Thymus (tissue), 14 donors: ENCODE measurements at places on chromosomes 6 and 20.

GRCh38 chr6:110319843-110320242 lies 38.3 kb downstream of the METTL24 start:
- DNase-seq = no peak

GRCh38 chr6:35164277-35164676 lies 23.1 kb upstream of the TCP11 start:
- DNase-seq = no peak

DNA sequence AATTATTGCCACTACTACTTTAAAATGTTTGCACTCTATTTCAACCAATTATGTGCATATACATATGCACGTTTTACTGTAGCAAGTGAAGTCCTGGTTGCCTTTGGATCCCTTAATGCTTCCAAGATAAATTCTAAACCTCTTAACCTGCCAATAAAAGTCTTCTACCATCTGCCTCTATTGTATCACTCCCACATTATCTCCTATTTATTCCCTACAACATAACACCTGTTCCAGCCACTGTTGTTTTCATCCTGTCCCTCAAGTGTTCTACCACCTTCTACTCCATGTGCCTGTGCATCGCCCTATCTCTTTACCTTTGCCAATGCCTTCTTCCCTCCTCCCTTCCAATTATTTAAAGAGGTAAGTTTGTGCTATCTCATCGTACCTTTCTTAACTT lies 499.0 kb upstream of the RNF217 start:
- DNase-seq = no peak

DNA sequence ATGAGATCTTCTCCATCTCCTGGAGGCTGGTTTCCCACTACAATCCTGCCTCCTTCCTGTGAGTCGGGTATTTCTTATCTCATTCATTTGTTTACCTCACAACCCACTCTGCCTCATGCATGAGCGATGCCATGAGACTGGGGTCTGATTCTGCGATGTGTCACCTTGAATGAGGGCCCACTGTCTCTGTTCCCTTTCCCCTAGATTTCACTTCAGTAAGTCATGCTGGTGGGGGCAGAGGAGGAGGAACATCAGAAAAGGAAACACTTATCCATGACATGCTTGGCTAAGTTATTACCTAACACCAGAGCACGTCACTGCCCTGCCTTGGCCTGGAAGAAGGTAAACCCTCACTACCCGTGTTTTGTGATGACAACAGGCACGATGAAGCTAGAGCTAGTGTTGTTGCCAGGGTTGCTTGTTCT lies 337.4 kb upstream of the PRDM1 start:
- no peak for DNase-seq

- no peak for DNase-seq
These were observed at the start of gene CAP2 for GRCh38 chr6:17392978-17393891. Gene CAP2, plus strand, starts transcription at chr6:17393595. Its CDS starts 27,961 bp downstream, at chr6:17421556.

- DNase-seq = no peak
These were observed 42.4 kb upstream of the EMILIN3 start for GRCh38 chr20:41408986-41409385.

- DNase-seq = no peak
These were observed 42.4 kb downstream of the CNBD2 start for GRCh38 chr20:36010825-36011224.

- DNase-seq = no peak
These were observed 31.9 kb downstream of the ZBTB2 start for GRCh38 chr6:151359486-151359885.

DNA sequence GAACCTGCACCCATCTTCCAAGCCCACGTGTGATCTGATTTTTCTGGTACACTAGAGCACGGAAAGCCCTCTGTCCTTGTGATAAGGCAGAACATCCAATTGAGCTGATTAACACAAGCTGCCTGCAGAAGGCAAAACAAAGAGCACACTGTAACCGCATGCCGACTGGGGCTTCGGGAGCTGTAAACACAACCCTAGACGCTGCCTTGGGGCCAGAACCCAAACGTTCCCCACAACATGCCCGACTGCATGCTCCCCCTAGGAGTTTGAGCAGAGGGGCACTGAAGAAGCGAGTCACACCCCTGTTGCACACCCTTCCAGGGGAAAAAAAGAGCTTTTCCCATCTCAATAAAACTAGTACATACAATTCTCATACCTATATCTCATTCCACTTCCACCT lies 470.7 kb downstream of the HTR1B start:
- no peak for DNase-seq

GRCh38 chr20:41031243-41031619 lies 2.6 kb downstream of the TOP1 start:
- DNase-seq = no peak

GRCh38 chr6:123803504-123804013 lies at the start of gene NKAIN2:
Gene NKAIN2, plus strand, starts transcription at chr6:123803865.
- peak; percentile 11 for DNase-seq

DNA sequence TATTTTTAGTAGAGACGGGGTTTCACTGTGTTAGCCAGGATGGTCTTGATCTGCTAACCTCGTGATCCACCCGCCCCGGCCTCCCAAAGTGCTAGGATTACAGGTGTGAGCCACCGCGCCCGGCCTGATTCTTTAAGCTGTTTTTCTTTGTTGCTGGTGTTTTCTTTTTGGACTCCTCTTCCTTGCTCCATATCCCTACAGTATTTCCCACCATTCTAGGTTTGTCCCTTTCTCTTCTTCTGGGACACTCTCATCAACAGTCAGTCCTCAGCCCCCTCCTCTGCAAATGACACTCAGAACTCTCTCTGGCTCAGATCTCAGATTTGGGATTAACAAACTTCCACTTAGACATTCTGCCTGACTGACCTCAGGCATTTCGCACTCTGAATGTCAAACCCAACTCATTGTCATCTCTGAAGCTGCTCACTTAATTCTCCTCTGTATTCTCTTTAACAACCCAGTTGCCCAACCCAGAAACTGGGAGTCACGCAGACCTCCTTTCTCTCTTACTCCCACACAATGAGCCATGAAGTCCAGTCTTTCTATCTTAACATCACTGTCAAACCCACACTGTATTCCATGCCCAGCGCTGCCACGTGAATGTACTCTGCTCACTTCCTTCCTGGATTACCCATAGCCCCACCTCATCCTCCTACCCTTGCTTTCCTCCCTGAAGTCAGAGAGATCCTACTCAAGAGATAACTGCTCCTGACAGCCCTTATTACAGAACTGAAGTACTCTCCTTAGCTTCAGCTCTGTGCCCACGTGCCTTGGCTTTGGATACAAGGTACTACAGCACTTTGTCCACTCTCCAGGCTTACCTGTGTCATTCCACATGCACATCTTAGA lies 2.6 kb downstream of the MPIG6B start:
- DNase-seq = no peak
